Jurkat, Clone E6-1 (cell line): ENCODE measurements at places on chromosomes 7 and 10.

GRCh38 chr7:69859342-69859741 lies 261.1 kb downstream of the AUTS2 start:
- no peak for DNase-seq

- no peak for DNase-seq
These were observed 56.6 kb downstream of the VOPP1 start for GRCh38 chr7:55515569-55516279.

GRCh38 chr7:1296356-1296981 lies 63.8 kb downstream of the UNCX start:
- no peak for DNase-seq

DNA sequence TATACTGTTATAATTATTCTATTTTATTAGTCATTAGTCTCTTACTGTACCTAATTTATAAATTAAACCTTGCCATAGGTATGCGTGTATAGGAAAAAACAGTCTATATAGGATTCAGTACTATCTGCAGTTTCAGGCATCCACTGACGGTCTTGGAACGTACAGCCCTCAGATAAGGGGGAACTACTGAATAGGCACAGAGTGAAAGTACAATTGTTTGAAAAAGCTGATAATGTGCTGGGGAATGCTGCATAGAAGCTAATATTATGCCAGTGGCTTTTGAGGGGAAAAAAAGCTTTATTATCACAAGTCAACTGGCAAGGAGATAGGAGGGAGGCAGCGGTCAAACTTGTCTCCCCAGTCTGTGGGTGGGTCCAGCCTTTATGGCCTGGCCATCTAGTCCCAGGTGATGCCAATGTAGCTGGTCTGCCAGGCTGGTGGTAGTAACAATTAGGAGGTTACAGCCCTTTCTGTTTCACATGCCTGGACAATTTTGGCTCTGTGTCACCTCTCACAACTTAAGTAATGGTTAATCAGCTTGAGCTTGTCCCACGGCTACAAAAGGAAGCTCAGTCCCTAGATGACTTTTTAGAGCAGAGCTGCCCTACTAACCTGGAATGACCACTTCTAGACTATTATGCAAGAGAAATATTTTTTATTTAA lies 8.3 kb upstream of the FMC1 start:
- no peak for DNase-seq

- no peak for DNase-seq
These were observed 51.2 kb downstream of the DPCD start for GRCh38 chr10:101639141-101639900.

GRCh38 chr10:34705563-34705962 lies 109.5 kb downstream of the PARD3 start:
- DNase-seq = peak; percentile 47

- no peak for DNase-seq
These were observed 123.4 kb downstream of the NEURL1 start for GRCh38 chr10:103616705-103617601.

DNA sequence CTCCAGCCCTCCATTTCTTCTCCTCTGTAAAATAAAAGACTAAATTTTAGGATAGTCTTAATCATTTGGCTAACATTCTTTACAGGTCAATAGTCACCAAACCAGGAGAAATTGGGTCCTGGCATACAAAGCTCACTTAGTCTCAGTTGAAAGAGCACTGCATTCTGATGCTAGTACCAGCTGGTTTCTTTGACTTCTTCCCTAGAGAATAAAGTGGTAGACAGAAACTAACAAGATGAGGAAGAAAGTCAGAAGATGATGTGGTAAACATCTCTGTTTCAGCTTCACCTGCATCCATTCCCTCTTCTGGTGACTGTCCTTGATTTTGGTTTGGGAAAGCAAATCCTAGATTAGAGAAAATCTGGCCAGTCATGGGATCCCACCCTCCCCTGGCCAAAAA lies 37.2 kb downstream of the NKX2-3 start:
- DNase-seq = no peak

DNA sequence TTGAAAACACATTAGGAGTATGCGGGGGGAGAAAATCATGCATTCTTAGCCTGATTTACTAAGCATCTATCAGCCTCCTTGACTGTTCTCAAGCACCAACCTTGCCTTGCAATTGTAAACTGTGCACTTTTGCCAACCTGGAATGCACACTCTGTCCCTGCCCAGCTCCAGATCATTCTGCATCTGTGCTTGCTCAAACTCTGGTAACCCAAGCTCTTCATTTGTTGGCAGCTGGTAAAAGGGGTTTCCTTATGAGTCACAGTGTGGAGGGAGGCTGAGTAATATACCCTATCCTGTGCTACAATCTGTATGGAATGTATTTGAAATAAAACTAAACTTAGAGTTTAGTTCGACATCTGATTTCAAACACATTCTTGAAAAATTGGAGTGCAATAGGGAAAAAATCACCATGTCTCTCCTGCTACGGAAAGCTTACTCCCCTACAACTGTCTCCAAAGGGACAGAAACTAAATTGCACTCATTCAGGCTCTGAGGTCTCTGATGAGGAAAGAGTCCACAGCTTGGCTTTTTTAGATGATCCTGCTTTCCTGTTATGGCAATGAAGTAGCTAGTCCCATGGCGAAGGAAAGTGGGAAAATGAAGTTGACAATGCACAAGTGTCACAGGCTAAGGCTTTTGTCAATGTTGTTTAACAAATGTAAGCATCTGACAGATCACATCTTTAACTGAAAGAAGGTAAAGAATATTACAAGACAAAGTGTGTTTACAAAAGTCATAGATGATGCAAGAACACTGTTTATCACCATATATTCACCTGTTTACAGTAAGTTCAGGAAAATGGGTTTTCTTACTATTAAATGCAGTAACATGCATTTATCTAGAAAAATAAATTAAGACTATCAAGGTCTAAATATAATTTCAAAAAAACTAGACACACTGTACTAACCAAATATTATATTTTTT lies 61.9 kb downstream of the TES start:
- DNase-seq = no peak

- DNase-seq = no peak
These were observed 215.6 kb downstream of the ELFN1 start for GRCh38 chr7:1885465-1886226.

DNA sequence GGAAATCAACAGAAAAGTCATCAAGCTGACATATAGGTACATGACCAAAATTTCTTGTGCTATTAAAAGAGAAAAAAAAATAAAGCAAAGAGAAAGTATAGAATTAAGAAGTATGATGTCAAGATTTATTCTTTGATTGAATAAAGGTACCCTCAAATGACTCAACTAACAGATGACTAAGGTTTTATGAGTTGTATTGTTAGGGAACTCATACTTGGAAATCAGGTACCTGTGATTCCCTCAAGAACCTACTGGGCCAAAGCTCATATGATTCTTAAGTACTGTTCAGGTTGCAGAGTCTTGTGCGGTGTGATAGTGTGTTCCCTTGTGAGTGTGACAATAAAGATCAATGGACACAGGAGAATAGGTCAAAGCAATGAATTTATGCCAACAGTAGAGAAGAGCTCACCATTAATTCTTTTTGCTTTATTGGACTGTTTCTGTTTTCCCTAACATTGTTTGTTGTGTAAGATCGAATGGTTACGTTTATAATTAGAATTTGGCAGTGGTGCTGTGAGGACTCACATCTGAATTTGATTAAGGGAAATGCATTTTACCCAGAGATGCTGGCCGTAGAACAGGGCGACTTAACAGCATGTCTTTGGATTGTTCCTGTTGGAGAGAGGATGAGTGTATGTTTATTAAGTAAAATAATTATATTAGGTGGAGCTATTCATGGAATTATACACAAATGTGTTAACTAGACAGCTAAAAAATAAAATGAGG lies 293.2 kb upstream of the SEMA3D start:
- no peak for DNase-seq

DNA sequence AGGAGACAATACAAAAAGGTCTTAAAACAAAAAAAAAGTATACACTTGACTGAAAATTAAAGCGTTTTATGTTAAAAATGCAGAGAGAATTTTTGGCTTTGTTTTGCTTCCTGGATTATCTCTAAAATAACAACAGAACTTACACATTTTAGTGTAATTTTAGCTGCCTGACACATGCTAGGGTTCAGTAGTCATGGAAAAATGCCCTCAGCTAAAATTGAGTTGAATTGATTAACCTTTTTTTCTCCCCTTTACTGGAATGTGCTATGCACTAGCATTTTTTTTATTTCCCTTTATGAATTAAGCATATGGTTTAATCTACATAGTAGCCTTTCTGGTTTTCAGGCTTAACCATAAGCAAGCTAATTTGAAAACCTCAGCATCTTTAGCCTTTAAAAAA lies 89.9 kb downstream of the ZNF277 start:
- no peak for DNase-seq

- no peak for DNase-seq
These were observed 126.1 kb upstream of the TMEM196 start for GRCh38 chr7:19899529-19899928.

- no peak for DNase-seq
These were observed 507.2 kb upstream of the IGFBP3 start for GRCh38 chr7:46428295-46428694.

- DNase-seq = no peak
These were observed 50.9 kb downstream of the SGCE start for GRCh38 chr7:94605031-94605430.

- no peak for DNase-seq
These were observed 18.6 kb upstream of the PRKCQ start for GRCh38 chr10:6598679-6599078.

GRCh38 chr7:15292138-15292537 lies 269.7 kb downstream of the AGMO start:
- no peak for DNase-seq

DNA sequence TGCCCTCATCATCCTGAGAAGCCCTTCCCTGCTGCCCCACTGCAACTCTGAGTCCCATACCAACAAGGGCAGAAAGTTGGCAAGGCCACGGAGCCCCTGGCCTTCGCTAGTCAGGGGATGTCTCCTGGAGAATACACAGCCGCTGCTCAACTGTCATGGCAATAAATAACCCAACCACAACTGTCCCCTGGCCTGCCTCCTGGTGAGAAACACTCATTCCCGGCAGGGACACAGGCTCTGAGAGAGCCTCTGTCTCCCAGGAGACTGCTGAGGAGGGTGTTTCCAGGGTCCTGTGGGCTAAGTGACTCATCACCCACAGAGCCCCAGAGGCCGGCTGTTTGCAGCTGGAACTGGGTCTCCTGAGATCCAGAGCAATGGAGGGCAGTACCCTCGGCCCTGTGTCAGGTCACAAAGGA lies 354.1 kb downstream of the TNS3 start:
- DNase-seq = no peak

DNA sequence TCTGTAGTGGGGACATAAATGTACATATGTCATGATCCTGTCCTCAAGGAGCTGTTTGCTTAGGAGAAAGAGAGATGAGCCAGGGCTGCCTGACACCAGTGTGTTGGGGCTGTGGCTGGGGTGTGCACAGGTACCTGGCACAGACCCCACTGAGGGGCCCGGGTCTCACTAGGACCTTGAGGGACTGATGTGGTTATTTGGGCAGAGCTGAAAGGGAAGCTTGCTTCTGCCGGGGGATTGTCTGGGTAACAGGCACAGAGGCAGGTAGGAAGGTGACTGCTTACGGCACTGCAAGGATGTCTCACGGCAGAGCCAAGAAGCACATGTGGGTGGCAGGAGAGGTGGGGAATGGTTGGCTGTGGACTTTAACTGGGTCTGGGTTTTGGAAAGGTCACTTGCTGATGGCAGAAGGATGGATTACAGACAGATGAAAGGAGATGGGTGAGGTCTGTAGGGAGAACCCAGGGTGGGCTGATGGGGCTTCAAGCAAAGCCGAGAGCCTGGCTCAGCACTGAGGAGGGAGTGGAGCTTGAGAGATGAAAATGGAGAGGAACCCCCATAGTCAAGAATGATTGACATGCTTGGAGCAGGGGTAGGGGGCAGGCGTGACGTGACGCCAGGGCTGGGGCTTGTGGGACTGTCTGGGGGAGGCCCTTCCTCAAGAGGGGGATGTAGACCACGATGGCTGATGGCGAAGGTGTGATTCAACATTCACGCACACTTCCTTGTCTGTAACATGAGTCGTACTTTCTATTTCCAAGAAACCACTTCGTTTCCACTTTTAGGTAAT lies 207.7 kb upstream of the SHH start:
- DNase-seq = no peak

- no peak for DNase-seq
These were observed 23.4 kb downstream of the ESYT2 start for GRCh38 chr7:158805937-158806336.

- DNase-seq = no peak
These were observed 38.3 kb downstream of the LMBR1 start for GRCh38 chr7:156854654-156855053.

DNA sequence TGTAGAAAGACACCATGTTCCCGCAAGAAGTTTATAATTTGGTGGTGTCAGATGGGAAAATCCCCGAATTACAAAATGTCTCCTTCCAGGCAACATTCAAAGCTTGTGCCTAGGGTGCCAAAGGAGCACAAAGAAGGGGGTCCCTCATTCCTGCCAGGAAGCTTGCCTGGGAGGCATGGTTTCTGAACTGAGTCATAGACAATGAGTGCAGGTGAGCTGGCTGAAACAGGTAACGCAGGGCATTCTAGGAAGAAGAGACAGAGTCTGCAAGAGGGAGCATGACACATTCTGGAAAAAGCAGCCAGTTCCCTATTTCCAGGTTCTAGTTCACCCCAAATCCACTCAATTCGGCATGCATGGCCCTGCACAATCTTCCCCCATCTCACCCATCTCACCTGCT lies 11.9 kb upstream of the CALU start:
- no peak for DNase-seq

DNA sequence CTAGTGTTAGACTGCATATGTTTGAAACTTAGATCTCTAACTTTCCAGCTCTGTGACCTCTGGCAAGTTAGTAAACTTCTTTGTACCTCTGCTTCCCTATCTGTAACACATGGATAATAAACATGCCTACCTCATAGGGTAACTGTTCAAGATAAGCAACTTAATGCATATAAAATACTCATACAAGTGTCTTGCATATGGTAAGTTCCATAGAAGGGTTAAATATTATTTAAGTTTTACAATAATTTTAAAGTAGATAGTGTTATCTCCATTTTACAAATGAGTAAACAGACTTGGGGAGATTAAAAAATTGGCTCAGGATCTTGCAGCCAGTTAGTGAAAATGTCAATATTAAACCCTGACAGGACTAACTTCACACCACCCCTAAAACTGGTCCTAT lies 30.1 kb upstream of the CD36 start:
- DNase-seq = no peak

- no peak for DNase-seq
These were observed 32.2 kb downstream of the MAD1L1 start for GRCh38 chr7:2200584-2200980.

GRCh38 chr7:36795451-36796021 lies 71.2 kb upstream of the AOAH start:
- no peak for DNase-seq

DNA sequence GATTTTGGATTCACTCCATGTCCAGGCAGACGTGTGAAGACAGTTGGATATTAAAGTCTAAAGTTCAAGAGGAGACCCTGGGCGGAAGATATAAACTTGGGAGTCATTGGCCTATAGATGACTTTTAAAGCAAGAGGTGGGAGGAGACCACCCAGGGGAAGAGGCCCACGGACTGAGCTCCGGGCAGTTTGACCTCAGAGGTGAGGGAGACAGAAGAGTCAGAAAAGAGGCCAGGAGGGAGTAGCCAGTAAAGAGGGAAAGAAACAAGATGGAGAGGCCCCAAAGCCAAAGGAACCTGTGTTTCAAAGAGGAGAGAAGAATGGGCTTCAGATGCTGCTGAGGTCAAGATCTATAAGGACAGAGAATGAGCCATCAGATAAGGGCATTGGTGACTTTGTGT lies 11.4 kb downstream of the CARD11 start:
- no peak for DNase-seq
